ENCODE measurements at places on chromosomes 3 and 15. TPM values are rescaled to one million over a fixed set of nuclear protein-coding genes. Genes with fewer than 3 reads are reported as not detected.

WNT5A gene
- total RNA-seq: 5.8 TPM

CEP70 gene
- total RNA-seq: 9.1 TPM

CLEC3B gene
- 0.26 TPM for total RNA-seq

SHF gene
- 5.1 TPM for total RNA-seq

SLC6A20 gene
- not detected for total RNA-seq

ZNF662 gene
- total RNA-seq: 1.0 TPM

FMN1 gene
- under 0.01 TPM for total RNA-seq

CASR gene
- total RNA-seq: not detected

GOLGA6D gene
- total RNA-seq: not detected

UROC1 gene
- not detected for total RNA-seq

DAZL gene
- not detected for total RNA-seq

CKMT1B gene
- total RNA-seq: not detected

NOX5 gene
- not detected for total RNA-seq

WDR93 gene
- total RNA-seq: under 0.01 TPM
